ENCODE measurements at places on chromosomes 12 and 14. TPM values are rescaled to one million over a fixed set of nuclear protein-coding genes. Genes with fewer than 3 reads are reported as not detected.

- DNase-seq, result no peak
Observed at GRCh38 chr14:37114559-37114958, 57.8 kb downstream of the SLC25A21 start.

The BICDL1 gene
- 14.2 TPM for total RNA-seq

The PRKD1 gene
- 0.49 TPM for total RNA-seq

- no peak for DNase-seq
Observed at GRCh38 chr14:104075530-104076151, 9.9 kb upstream of the ASPG start.

- DNase-seq, result no peak
Observed at GRCh38 chr14:28773861-28774691, 7.5 kb downstream of the FOXG1 start.

DNA sequence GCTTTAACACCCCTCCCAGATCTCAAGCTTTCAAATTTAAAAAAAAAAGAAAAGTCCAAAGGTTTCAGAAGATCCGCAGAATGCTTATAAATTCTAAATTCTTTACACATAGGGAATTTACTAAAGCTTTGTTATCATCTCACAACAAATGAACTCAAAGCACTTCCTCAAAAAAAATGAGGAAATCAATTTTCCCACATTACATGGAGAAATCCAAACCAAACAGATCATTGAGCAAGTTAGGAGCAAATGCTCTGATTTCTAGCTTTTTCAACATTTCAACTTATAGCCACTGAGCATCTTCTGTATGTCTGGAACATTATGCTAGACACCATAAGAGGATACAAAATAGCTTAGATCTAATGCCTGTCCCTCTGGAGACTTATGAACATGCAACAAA is 161.0 kb downstream of the CEP128 start:
- no peak for DNase-seq

GRCh38 chr14:94611179-94611578 is 1.0 kb upstream of the SERPINA3 start:
- no peak for DNase-seq

DNA sequence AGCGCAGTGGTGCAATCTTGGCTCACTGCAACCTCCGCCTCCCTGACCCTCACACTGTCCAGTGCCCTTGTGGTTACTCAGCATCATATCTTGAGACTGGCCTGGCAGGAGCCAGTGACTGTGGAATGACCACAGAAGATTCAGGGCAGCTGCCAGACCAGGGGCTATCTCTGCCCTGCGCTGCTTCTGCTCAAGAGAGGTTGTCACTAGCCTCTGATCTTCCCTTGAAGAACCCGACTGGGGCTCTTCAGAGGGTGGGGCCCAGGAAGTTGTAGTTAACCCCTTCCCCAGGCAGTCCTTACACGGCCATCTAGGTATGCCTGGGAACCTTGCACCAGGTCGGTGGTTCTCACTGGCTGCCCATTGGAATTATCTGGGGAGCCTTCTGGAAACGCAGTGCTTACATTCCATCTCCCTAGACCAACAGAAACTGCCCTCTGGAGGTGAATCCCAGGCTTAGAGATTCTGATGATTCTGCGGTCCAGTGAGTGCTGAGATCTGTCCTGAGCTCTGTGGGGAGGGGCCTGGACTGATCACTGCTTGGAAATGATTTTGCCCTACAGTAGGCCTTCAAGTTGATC is 41.4 kb downstream of the PLEKHG3 start:
- DNase-seq, result no peak

The SRRM4 gene
- not detected for total RNA-seq

The BBOF1 gene
- total RNA-seq, result 0.91 TPM

The IAPP gene
- not detected for total RNA-seq

The LRP6 gene
- 78.4 TPM for total RNA-seq

DNA sequence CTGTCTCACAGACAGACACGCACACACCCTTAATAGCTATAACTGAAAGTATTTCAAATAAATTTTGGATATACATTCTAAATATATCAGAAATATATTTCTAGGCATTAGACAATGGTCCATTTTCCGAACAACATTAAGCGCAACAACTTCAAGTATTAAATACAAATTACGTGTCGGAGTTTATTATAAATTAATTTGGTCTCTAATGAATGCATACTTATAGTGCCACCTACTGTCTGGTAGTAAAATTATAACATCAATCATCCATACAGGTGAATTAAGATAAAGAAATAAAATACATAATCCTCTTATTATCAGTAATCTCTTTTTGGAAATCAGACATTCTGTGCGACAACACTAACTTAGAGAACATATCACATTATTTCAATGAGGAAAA is 27.2 kb upstream of the CMAS start:
- no peak for DNase-seq

- DNase-seq, result no peak
Observed at GRCh38 chr14:68651652-68652432, 141.0 kb downstream of the ZFP36L1 start.

The SLC2A14 gene
- 129 TPM for total RNA-seq

DNA sequence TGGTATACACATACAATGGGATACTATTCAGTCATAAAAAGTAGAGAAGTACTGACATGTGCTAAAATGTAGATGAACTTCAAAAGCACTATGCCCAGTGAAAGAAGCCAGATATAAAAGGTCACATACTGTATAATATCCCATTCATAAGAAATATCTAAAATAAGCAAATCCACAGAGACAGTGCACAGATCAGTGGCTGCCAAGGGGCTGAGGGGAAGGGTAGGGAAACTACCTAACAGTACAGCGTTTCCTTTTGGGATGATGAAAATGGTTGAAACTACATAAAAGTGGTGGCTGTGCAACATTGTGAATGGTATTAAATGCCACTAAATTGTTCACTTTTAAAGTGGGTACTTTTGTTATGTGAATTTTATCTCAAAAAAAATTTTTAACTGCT is 11.9 kb downstream of the EAPP start:
- no peak for DNase-seq

The AQP5 gene
- total RNA-seq, result not detected

- no peak for DNase-seq
Observed at GRCh38 chr12:53998110-53998899, 1.7 kb upstream of the HOXC9 start.

DNA sequence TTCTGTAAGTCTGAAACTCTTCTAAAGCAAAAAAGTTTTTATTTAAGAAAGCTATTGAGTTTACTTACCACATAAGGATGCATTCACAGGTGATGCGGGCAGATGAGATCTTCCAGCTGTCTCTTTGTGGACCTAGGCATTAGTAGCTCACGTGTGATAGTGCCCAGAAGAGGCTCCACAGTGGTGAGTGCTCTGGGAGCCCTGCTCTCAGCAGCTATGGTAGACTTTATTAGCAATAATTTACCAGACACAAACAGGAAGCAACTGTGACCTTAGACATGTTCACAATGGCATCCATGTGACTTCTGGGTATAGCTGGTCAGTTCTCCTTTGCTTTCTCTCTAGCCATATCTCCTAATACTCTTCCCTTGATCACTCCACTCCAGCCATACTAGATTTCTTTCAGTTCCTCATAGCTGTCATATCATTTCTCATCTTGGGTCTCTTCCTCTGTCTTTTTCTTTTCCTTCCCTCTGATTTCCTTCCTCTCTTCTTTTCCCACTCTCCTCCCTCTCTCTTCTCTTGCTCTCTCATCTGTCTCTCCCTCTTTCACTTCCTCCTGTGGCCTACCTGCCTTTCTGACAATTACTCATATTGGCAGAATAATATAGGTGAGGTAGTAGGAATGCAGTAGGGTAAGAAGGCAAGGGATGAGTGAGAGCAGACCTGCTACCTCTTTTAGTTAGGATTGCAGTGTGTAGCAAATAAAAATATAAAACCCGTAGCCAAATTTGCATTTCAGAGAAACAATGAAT is 75.2 kb upstream of the SCAF11 start:
- no peak for DNase-seq

DNA sequence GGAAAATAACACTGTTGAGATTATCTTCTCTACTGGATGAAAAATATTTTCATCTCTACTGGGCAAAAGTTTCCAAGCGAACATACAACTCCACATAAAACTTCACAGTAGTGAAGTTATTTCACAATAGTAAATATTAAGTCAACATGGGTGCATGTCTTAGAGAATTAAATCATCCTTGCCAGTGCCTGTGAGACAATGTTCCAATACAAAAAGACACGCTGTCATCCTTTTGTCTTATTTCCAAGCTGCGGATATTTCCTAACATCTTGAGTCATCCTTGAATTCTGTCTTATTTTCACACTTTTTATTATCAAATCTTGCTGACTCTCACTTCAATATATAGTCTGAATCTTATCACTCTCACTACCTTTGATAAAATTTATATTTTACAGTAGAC is 142.9 kb upstream of the KITLG start:
- DNase-seq, result no peak

GRCh38 chr14:61992139-61992538 is 229.9 kb downstream of the SNAPC1 start:
- DNase-seq, result no peak

DNA sequence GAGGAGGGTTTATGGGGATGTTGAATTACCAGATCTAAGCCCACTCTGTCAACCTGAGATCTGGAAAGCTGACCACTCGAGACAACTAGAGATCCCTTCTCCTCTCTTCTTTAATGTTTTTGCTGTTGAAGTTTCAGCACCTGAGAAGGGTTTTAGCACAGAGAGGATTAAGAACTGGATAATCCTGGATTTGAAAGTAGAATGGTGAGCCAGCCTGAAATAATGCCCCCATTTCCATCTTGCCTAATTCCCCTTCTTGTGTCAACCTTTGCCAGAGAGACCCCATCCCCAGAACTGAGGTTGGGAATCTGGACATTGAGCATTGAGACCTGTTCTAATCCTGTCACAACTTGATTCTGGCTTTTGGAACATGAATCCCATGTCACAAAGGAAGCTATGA is 87.8 kb upstream of the RFLNA start:
- DNase-seq, result no peak

DNA sequence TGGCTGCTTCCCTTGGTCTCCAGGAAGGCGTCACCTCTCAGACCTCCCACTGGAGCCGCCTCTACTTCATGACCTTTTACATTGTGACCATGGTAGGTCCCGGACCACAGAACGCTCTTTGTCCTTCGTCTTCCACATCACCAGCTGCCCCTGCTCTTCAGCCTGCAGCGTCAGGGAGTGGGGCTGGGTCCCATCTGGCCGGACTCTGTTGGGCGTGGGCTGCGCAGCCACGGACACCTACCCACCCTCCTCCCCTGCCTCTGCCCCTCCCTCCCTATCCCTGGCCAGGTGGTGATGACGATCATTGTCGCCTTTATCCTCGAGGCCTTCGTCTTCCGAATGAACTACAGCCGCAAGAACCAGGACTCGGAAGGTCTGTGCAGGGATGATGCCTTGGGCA is 43.3 kb downstream of the SLC8B1 start:
- no peak for DNase-seq

The COX8C gene
- not detected for total RNA-seq

- DNase-seq, result no peak
Observed at GRCh38 chr12:31440586-31440985, 114.6 kb upstream of the SINHCAF start.

DNA sequence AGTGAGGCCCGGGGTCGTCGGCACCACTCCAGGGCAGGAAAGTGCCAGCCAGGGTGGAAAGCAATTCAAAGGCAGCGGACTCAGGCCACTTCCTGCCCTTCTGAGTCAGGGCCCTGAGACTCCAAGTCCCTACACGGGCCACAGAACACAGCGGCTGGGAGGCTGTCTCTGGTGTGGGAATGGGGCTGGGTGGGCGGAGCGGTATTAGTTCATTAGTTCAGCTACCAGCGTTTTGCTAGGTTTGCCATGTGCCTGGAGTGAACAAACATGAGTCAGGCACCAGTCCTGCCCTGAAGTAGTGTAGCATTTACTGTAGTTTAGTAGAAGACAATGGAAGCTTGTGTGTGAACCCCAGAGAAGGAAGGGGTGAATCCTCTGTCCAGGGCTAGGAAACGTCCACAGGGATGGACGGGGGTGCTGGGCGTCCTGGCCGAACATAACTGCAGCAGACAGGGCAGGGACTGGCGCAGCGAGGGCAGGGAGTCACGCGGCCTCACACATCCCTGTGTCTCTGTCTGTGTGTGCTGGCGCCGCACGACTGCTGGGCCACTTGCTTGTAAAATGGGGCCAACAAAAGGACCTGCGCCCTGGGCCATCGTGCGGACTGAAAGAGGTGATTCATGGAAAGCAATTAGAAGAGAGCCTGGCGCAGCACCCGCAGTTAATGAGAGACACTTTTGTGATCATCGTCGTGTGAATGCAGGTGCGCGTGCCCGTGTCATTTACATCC is 186.4 kb upstream of the PRMT8 start:
- no peak for DNase-seq

GRCh38 chr12:75177997-75178396 is 31.6 kb downstream of the KCNC2 start:
- DNase-seq, result no peak
